ENCODE measurements at places on chromosomes 5 and 9.

GRCh38 chr5:14557203-14557770 is 24.3 kb upstream of the OTULINL start:
- DNase-seq = no peak

DNA sequence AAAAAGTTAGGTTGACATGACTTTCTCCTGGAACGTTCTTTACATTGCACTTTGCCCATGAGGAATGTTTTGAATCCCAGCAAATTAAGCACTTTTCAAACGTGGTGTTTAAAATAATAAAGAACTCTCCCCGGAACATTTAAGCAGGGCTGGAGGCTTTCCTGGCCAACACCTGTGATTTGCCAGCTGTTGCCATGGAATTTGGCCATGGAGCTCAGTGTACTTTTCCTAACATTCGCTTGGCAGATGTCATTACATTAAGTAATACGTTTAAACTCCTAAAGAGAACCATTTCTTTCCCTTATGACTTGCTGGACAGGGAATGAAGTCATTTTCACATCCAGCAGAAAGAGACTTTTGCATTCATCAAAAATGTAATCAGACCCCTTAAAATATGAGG is 146.1 kb downstream of the GAS1 start:
- no peak for DNase-seq

DNA sequence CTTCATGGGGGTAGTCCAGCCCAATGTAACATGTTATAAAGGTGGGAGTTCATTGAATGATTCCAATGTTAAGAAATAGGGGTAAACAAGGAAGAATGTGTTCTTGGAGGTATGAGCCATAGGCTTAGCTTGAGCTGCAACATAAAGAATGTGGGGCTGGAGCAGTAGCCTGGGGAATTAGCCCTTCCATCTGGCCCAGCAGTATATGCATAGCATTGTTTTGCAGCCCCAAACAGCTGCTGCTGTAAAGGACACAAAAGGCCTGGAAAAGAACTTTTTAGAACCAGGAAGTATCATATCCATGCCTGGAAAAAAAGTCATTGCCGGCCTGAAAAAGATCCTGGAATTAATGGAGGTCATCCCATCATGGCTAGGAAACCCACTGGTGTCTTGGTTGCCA is 55.8 kb upstream of the SMARCA2 start:
- DNase-seq = no peak

DNA sequence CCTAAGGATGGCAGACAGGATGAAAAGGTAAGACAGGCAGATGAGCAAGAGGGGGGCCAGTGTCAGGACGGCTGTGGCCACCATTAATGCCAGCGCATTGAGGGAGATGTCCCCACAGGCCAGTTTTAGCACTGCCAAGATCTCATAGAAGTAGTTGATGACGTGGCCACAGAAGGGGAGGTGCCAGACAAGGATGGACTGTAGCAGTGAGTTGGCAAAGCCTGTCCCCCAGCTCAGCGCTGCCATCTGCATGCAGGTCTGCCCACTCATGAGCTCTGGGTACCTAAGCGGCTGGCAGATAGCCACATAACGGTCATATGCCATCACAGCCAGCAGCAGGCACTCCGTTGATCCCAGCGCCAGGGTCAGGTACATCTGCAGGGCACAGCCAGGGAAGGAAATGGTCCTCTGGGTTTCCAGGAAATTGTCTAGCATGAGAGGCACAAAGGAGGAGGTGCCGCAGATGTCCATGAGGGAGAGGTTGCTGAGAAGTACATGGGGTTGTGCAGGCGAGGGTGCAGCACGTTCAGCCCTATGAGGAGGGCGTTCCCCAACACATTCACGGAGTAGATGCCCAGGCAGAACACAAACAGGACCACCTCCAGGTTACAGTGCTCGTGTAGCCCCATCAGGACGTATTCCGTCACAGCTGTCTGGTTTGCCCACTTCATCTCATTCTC is 10.8 kb downstream of the OR13J1 start:
- no peak for DNase-seq

GRCh38 chr9:122338536-122338935 is 32.3 kb upstream of the PTGS1 start:
- no peak for DNase-seq

- no peak for DNase-seq
Observed at GRCh38 chr5:44574678-44575077, 185.5 kb upstream of the FGF10 start.

GRCh38 chr5:7434914-7435313 is 39.0 kb downstream of the ADCY2 start:
- DNase-seq = no peak

DNA sequence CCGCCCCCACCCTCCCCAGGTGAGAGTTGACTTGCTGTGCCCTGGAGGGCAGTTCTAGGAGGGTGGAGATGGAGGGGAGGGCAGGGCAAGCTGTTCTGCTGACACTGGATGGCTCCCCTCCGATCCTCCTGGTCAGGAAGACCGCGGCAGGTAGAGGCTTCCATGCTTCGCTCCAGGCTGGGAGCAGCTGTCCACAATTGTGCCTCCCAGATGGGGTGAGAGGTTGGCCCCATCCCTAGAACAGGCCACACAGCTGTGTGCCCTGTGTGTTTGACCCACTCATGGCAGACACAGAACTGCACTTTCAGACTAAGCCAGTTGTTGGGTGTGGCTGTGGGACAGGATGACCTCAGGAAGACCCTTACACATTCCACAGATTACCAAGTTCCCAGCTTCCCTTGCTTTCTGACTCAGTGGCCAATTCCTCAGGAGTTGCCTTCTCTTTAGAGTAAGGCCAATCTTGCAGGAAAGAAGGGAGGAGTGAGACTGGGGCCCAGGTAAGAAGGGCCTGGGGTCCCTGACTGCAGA is 72.1 kb upstream of the HSPA9 start:
- no peak for DNase-seq

DNA sequence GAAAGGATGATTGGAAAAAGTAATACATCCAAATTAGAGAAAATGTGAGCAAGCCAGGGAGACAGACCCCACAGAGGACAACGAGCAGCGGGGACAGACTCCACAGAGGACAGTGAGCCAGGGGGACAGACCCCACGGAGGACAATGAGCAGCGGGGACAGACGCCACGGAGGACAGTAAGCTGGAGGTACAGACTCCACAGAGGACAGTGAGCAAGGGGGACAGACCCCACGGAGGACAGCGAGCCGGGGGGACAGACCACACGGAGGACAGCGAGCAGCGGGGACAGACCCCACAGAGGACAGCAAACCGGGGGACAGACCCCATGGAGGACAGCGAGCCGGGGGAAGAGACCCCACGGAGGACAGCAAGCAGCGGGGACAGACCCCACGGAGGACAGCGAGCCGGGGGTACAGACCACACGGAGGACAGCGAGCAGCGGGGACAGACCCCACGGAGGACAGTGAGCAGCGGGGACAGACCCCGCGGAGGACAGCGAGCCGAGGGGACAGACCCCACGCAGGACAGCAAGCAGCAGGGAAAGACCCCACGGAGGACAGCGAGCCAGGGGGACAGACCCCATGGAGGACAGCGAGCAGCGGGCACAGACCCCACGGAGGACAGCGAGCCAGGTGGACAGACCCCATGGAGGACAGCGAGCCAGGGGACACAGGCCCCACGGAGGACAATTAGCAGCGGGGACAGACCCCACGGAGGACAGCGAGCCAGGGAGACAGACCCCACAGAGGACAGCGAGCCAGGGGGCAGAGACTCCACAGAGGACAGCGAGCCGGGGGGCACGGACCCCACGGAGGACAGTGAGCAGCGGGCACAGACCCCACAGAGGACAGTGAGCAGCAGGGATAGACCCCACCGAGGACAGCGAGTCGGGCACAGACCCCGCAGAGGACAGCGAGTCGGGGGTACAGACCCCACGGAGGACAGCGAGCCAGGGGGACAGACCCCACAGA is 1.9 kb upstream of the ZDHHC11 start:
- no peak for DNase-seq

GRCh38 chr5:154241021-154241420 is 50.5 kb downstream of the GALNT10 start:
- DNase-seq = no peak

DNA sequence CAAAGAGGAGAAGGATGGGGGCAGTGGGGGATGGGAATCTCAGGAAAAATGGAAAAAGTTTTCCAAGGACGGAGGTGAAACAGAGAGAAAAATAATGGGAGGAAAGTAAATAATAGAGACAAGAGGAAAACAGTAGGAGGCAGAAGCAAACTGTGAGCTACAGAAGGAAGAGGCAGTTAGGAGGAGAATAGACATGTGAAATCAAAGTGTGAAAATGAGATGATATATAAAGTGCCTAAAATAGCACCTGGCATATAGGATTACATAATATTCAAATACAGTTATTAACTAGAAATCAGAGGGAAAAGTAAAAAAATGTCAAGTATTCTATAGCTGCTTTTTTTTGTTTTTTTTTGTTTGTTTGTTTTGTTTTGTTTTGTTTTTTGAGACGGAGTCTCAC is 44.0 kb upstream of the PLIN2 start:
- DNase-seq = no peak

- DNase-seq = no peak
Observed at GRCh38 chr9:103802068-103802467, 292.0 kb upstream of the SMC2 start.

DNA sequence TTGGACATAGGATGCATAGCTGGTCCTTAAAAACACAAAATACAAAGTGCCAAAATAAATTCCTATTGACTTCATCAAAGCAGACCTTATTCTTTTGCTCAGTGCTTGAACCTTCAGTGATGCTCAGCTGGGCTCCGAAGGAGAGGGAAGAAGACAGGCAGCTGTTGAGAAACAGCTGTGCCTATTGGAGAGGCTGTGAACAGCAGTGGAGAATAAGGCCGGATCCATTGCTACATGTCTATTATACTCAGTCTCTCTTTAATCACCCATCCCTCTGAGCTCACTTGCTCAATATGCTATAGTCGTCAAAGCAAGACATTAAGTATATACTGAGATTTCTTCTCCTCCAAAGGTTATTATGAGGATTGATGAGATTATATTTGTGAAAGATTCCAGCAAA is 174.4 kb downstream of the CHSY3 start:
- DNase-seq = no peak

DNA sequence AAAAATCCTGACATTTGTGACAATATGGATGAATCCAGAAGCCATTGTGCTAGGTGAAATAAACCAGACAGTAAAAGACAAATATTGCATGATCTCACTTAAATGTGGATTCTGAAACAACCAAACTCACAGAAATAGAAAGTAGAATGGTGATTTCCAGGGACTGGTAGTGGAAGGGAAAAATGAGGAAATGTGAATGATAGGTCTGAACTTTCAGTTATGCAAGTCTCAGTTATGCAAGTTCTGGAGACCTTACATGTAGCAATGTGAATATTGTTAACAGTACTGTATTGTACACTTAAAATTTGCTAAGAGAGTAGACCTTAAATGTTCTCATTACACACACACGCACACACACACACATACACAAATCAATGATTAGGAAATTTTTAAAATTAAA is 84.9 kb downstream of the SLCO4C1 start:
- no peak for DNase-seq

DNA sequence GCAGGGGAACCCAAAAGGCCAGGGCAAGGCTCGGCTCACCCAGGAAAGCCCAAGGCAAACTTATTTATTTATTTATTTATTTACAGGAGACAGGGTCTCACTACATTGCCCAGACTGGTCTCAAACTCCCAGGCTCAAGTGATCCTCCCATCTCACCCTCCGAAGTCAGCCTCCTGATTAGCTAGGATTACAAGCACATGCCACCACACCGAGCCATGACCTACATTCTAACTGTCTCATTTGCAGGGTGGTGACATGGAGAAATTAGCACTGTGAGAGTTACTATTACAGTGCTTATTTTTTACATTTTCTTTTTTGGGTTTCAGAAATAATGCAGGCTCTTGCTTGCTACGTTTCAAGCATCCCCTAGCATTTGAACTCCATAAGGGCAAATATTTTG is 18.1 kb downstream of the ARHGEF37 start:
- no peak for DNase-seq

- no peak for DNase-seq
Observed at GRCh38 chr5:15748266-15748665, 248.3 kb downstream of the FBXL7 start.

GRCh38 chr9:74497748-74498620 is 849 bp downstream of the RORB start:
- DNase-seq = no peak

GRCh38 chr5:167770461-167770860 is 521.0 kb upstream of the WWC1 start:
- no peak for DNase-seq

GRCh38 chr5:127072861-127073846 is at the start of gene C5orf63:
Gene C5orf63 (minus strand): TSS chr5:127073502. CDS start chr5:127058995, 14,507 bp downstream.
- DNase-seq = no peak

GRCh38 chr5:54445691-54446378 is 9.7 kb upstream of the HSPB3 start:
- no peak for DNase-seq

- DNase-seq = no peak
Observed at GRCh38 chr9:134182554-134183085, 18.3 kb upstream of the RNU6ATAC start.

- no peak for DNase-seq
Observed at GRCh38 chr9:29322240-29322639, 1749.0 kb upstream of the C9orf72 start.

DNA sequence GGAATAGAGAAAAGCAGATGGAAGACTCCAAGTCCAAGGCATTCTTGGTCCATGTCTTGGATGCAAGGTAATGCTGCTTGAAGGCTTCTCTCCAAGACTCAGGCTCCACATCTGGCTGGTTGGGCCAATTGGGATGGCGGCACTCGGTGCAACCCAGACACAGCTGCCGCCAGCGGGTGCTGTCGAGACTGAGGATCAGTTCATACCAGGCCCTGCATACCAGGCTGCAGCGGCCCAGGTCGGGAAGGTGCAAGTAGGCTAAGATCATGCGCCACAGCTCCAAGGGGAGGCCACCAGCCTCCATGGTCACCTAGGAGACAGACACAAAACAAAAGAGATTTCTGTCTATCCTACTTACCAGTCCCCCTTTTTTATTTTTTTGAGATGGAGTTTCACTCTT is 34.7 kb downstream of the FBXO10 start:
- no peak for DNase-seq

GRCh38 chr5:33901156-33901555 is 9.4 kb upstream of the ADAMTS12 start:
- no peak for DNase-seq

DNA sequence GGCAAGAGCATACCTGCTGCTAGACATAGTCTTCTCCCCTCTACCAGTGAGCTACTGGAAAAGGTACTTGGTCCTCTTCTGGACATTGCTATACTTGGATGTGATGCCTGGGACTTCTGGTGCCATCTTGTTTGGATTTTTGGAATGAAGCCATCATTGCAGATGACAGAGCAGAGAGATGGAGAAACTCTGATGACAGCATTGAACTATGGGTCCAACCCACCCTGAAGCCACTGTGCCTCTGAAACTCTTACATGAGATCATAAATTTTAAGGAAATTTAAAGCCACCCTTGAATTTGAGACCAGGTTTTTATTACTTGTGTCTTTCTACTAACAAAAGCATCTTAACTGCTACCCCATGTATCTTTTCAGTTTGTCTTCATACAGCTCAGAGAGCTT is 151.1 kb upstream of the SMIM23 start:
- DNase-seq = no peak

GRCh38 chr9:133944746-133945135 is 47.4 kb downstream of the VAV2 start:
- DNase-seq = no peak
